Stimulated activated CD8-positive, alpha-beta memory T cell treated with anti-CD3 and anti-CD28 coated beads, Interleukin-12 subunit alpha, Interleukin-12 subunit beta, amount 100 ng/mL, for 4 hours (primary cell): ENCODE measurements at places on chromosomes 12 and 14.

GRCh38 chr12:54301428-54302048, 723 bp upstream of the NFE2 start:
- no peak for DNase-seq

DNA sequence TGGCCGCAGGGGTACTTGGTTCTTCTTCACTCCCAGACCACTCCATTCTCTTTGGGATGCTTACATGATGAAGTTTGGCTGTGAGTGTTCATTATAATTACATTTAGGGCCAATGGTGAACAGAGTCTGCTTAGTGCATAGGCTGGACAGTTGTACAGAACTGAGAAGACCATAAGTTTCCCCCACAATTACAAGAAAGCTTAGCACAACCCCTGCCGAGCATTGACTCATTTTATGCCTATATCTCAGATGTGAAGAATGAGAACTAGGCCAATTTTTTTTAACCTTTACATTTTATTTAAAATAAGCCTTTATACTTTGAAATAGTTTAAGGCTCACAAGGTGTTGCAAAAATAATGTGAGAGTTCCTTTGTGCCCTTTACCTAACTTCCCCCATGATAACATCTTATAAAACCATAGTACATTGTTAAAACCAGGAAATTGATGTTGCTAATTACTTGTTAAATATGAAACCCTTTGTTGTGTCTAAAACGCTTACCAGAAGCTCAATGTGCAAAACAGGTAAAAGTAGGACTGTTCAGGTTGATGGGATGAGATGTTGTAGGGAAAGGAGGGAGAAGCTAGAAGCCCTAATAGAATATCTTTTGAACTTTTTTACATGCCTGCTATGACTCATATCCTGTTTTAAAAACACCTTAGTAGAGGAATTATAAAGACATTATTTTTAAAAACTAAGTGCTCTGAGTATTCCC, 47.2 kb downstream of the ALDH1L2 start:
- DNase-seq, result no peak

DNA sequence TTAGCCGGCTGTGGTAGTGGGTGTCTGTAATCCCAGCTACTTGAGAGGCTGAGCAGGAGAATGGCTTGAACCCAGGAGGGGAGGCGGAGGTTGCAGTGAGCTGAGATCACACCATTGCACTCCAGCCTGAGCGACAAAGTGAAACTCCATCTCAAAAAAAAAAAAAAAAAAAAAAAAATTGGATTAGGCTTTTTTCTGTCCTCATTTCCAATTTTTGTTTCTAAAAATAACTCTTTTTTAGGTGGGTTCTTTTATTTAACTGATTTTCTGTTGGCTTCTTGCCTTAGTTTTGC, 863.7 kb downstream of the LRFN5 start:
- no peak for DNase-seq

- no peak for DNase-seq
Observed at GRCh38 chr12:132850291-132850690, 21.6 kb upstream of the GOLGA3 start.

GRCh38 chr12:114982760-114983159, 298.8 kb upstream of the TBX3 start:
- no peak for DNase-seq

DNA sequence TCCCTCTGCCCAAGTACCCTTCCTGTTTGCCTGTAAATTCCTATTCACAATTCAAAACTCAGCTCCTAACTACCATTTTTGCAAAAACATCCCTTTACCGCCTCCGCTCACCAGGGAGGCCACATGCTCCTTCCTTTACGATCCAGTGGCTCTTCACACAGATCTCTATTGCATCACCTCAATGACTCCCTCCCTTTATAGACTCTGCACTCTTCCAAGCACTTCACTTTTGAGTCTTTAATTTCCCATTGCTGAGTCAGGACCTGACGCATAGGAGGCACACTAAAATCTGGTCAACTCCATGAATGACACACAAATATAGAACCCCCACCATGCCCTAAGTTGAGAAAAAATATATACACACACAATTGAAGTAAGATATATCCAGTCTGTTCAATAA, 45.9 kb downstream of the PPP1R13B start:
- no peak for DNase-seq

DNA sequence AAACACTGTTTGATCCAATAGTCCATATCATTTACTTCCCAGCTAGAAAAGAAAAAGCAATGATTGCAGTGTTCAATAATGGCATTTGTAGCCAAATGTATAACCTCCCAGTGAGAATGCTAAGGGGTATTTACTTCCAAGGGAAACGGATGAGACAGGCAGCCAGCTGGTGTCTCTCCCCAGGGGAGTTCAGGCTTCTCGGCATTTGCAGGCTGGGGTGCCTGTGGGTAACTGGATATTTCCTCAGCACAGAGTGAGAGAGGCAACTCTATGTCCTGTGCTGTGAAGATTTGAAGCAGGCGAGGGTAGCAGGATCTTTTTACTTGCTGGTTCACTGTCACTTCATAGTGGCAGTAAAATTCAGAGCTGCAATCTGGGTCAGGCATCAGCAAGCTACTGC, 1455.6 kb upstream of the TMEM132C start:
- no peak for DNase-seq

GRCh38 chr12:93741659-93742109, 64.5 kb downstream of the CRADD start:
- no peak for DNase-seq

GRCh38 chr12:100058482-100059029, 73.8 kb upstream of the ANKS1B start:
- no peak for DNase-seq

- no peak for DNase-seq
Observed at GRCh38 chr14:96057738-96058137, 18.6 kb downstream of the C14orf132 start.

DNA sequence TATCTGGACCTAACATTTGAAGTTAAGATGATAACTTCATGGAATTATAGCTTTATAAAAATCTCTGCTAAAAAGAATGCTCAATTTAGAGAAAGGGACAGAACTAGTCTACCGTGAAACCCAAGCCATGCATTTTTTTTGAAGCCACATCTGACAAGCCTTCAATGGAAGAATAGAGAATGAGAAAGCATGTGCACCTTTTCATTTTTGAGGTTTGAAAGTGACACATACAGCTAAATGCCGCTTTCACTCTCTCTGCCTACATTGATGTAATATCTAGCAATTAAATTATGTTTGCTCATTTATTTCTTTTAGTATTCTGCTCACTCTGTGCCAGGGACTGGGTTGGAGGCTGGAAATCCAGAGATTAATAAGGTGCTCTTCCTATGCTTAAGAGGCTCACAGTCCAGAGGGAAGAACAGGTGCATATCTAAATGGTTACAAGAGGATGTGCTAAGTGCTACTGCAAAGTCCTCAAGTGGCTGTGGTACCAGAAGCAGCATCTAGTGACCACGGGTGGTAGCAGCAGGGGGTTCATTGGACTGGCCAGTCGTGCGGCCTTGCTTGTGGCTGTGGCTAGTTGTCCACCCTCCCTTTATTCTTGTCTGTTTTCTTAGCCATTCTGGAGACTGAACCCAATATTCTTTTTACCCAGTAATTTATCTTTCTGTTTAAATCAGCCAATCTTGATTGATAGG, 60.4 kb downstream of the PPP1R36 start:
- no peak for DNase-seq

GRCh38 chr14:103074729-103075367, 9.2 kb upstream of the LBHD2 start:
- DNase-seq, result no peak

DNA sequence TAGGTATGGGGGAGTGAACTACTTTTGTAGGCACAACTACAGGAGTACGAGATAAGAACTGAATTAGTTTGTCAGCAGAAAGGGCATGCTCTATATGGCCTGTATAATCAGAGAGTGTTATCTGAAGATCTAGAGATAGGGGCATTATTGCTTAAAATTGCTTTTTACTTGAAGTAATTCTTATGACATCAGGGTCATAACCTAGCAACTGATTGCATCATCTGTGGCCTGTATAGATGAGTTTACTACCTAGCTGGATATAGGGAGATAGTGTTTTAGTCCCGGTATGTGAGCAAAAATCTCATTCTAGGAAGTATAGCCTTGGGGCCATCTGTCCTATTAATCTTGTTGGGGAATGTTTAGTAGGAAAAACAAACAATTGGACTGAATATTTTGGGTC, 142.7 kb downstream of the TMEM117 start:
- no peak for DNase-seq

- no peak for DNase-seq
Observed at GRCh38 chr14:106505366-106505765, 979.0 kb downstream of the TMEM121 start.

- no peak for DNase-seq
Observed at GRCh38 chr12:33546004-33546403, 106.4 kb upstream of the SYT10 start.

GRCh38 chr12:107091381-107091780, 2.0 kb downstream of the CRY1 start:
- no peak for DNase-seq

DNA sequence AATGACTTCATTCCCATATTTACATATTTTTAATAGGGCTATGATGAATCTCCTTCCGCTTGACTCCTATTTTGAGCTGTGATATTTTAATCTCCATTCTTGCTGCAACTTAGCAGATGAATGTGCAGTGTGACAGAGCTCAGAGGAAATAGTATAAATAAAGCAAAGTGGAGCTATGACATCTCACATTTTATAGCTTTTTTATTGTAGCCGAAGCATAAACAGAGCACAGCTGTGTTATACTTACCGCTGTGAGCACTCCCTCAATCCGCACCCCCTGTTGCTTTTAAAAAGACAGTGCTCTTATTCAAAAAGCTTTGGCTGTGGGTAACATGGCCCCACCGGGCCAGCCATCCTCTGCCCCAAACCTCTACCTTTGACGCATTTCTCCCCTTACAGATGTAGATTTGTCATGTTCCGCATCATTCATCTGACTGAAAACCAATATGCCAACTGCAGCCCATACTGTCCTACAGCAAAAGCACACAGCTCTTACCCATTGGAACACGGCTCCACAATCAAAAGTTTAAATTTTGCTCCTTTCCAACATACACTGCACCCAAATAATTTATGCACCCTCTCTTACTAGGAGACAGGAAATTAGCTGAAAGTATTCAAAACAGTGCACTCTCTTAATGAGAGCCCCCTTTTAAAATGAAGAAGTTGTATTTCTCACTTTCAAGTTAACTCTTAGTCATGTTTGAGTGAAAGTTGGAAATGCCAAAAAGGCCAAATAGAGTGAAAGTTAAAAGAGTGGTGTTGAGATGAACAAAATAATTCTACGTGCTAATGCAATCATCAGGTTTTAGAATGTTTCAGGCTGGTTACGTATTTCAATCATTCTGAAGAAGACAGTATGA, 429.3 kb upstream of the SOX5 start:
- DNase-seq, result no peak

- DNase-seq, result no peak
Observed at GRCh38 chr12:116773276-116773731, 35.2 kb downstream of the RNFT2 start.

DNA sequence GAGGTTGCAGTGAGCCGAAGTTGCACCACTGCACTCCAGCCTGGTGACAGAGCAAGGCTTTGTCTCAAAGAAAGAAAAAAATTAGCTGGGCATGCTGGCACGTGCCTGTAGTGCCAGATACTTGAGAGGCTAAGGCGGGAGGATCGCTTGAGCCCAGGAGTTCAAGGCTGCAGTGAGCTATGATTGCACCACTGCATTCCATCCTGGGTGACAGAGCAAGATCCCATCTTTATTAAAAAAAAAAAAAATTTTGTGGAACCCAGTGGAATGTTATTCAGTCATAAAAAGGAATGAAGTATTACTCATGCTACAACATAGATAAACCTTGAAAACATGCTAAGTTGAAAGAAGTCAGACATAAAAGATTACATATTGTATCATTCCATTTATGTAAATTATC, 8.3 kb upstream of the ERBB3 start:
- DNase-seq, result no peak

GRCh38 chr14:36767603-36768281, 106.1 kb downstream of the PAX9 start:
- no peak for DNase-seq

GRCh38 chr14:20986811-20987210, 3.0 kb upstream of the METTL17 start:
- no peak for DNase-seq

DNA sequence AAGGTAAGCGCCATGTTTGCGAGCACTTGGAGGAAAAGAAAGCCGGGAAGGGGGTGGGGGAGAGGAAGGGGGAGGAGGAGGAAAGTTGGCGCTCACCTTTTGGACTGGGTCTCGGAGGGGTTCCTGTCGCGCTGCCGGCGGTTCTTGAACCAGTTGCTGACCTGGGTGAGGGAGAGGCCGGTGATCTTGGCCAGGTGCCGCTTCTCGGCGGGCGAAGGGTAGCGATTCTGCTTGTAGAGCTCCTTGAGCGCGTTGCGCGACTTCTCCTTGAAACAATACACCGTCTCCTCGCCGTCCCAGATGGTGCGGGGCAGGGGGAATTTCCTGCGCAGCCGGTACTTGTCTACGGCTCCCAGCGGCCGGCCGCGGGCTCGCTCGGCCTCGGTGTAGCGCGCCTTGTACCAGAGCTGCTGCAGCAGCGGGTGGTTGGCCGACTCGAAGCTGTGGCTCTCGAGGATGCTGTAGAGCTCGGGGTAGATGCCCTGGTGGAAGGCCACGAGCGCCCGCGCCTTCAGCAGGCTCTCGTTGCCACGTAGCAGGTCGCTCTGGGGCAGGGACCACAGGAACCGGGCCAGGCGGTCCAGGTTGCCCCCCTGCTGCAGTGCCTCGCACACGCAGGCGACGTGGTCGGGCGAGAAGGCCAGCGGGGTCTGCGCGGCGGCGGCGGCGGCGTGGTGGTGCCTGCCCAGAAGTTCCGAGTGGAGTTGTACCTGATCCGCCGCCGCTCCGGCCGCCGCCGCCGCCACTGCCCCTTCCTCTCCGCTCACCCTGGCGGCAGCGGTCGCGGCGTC, 840 bp downstream of the SIX4 start:
- no peak for DNase-seq

- no peak for DNase-seq
Observed at GRCh38 chr12:40587970-40588369, 104.3 kb upstream of the CNTN1 start.

DNA sequence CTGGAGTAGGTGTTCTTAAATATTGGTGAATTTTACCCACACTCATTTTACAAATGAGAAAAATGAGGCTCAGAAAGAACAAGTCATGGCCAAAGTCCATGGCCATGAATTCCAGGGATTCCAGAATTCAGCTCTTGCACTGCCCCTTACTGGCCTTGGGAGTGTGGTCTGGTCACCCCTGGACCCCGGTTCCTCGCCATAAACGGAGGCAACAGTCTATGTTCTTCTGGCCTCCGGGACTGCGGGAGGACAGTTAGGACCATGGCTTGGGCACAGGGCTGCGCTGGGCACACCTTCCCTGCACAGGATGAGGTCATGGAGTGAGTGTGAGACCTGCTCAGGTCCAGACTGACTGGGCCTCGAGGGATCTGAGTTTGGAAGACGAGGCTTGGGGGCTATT, 6.9 kb downstream of the CCDC197 start:
- no peak for DNase-seq

DNA sequence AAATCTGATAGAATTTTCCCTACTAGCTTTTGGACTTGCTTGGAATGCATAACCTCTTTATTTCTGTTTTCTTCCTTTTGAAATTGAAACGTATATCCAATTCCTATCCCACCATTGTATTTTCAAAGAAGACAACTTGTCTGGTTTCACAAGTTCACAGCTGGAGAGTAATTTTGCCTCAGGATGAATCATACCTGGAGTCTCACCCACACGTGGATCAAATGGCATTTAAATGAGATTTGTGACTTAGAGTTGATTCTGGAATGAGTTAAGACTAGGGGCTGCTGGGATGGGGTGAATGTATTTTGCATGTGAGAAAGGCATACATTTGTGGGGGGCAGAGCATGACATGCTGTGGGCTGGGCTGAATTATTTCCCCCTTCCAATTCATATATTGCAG, 516.5 kb upstream of the MGAT4C start:
- no peak for DNase-seq

GRCh38 chr12:116241157-116241759, 36.2 kb downstream of the MED13L start:
- DNase-seq, result no peak
